ENCODE measurements at places on chromosomes 5 and 9. TPM values are rescaled to one million over a fixed set of nuclear protein-coding genes. Genes with fewer than 3 reads are reported as not detected.

The PCDHGA8 gene
- total RNA-seq = not detected

The CDH10 gene
- not detected for total RNA-seq

The FAM221B gene
- total RNA-seq = not detected

The GABRA1 gene
- not detected for total RNA-seq

The LVRN gene
- total RNA-seq = 0.31 TPM

The PCA3 gene
- total RNA-seq = not detected

The CA9 gene
- 0.73 TPM for total RNA-seq

The PPP3R2 gene
- total RNA-seq = not detected

The GABRP gene
- total RNA-seq = not detected

The TMEM215 gene
- not detected for total RNA-seq

The SPACA9 gene
- total RNA-seq = 2.3 TPM

The C9orf50 gene
- total RNA-seq = 0.41 TPM

The ORM2 gene
- total RNA-seq = not detected

The BTNL8 gene
- not detected for total RNA-seq

The FGF10 gene
- not detected for total RNA-seq

The SLC34A1 gene
- total RNA-seq = 0.07 TPM

The CCNG1 gene
- 132 TPM for total RNA-seq

The ADGRV1 gene
- total RNA-seq = not detected

The DNAI1 gene
- not detected for total RNA-seq

The PCDHA5 gene
- not detected for total RNA-seq

The TAF1L gene
- total RNA-seq = not detected

The HOMER1 gene
- 8.5 TPM for total RNA-seq

The ZFP62 gene
- 27.9 TPM for total RNA-seq

The IL31RA gene
- not detected for total RNA-seq

The IL4 gene
- total RNA-seq = not detected

The LTC4S gene
- 1.1 TPM for total RNA-seq

The CBY3 gene
- total RNA-seq = not detected

The CNTFR gene
- 0.34 TPM for total RNA-seq

The PDE8B gene
- total RNA-seq = not detected

The CMBL gene
- 0.80 TPM for total RNA-seq

The PLPP7 gene
- 0.14 TPM for total RNA-seq

The ANKRD18A gene
- 9.1 TPM for total RNA-seq

The PCDHGB2 gene
- 0.12 TPM for total RNA-seq

The C5orf52 gene
- not detected for total RNA-seq

The HMCN2 gene
- total RNA-seq = not detected

The MYORG gene
- total RNA-seq = 2.2 TPM

The PCDHAC2 gene
- not detected for total RNA-seq

The SSBP2 gene
- total RNA-seq = 10.0 TPM

The FSTL4 gene
- not detected for total RNA-seq

The PDCD1LG2 gene
- total RNA-seq = 0.19 TPM

The CEP78 gene
- total RNA-seq = 40.7 TPM

The LNPEP gene
- total RNA-seq = 64.7 TPM

The ZNF189 gene
- 10.5 TPM for total RNA-seq

The KCNN2 gene
- total RNA-seq = not detected

The SLC6A18 gene
- total RNA-seq = not detected

The LMBRD2 gene
- total RNA-seq = 6.7 TPM

The FOXD4L4 gene
- 0.25 TPM for total RNA-seq

The RNF183 gene
- not detected for total RNA-seq

The ACER2 gene
- total RNA-seq = 4.3 TPM

The DNM1 gene
- total RNA-seq = 5.1 TPM

The SPATA31E1 gene
- total RNA-seq = not detected

The FCHO2 gene
- 1.5 TPM for total RNA-seq
